ENCODE measurements at places on chromosomes 16 and 17.

- DNase-seq, result no peak
Measured at GRCh38 chr17:49312722-49313121, 49.3 kb downstream of the ZNF652 start.

DNA sequence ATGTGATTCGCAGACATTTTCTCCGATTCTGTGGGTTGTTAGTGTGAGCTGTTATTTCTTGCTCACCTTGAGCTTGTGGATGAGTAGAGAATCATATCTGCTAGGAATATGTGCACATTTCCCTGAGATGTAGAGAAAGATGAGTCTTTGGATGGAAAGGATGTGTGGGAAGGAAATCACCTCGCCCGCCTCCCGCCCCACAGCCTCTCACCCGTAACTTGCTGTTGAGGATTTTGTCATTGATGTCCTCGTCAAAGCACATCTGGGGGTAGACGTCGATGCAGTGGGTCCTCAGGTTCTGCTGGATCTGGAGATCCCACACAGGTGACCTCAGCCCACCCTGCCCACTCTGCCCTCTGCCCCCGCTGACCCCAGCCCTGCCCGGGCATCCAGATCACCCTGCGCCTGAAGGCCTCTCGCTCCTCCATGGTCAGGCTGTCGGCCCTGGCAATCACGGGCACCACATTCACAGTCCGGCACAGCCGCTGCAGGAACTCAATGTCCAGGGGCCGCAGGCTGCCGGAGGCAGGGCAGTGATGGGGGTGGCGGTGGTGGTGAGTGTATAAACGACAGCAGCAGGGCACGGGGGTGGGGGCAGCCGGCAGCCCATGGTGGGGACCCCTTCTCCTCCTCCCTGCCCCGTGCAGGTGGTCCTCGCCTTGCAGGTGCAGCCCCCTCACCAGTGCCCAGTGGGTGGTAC lies 4.7 kb downstream of the SEPTIN12 start:
- no peak for DNase-seq

DNA sequence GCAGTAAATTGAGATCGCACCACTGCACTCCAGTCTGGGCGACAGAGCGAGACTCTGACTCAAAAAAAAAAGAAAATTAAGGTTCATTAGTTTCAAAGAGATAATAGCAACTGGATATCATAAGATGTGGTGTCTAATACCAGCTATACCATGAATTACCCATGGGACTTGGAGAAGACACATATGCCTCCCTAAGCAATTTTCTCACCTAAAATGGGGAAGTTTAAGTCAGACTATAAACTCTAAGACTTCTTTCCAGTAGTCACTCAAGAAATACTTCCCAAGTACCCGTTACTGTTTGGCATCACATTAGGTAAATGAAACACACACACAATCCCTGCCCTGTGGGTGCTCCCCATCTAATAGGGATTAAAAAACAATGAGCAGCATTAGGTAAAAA lies 22.6 kb downstream of the SMURF2 start:
- DNase-seq, result no peak

GRCh38 chr17:64950871-64951270 lies 31.6 kb upstream of the LRRC37A3 start:
- no peak for DNase-seq

DNA sequence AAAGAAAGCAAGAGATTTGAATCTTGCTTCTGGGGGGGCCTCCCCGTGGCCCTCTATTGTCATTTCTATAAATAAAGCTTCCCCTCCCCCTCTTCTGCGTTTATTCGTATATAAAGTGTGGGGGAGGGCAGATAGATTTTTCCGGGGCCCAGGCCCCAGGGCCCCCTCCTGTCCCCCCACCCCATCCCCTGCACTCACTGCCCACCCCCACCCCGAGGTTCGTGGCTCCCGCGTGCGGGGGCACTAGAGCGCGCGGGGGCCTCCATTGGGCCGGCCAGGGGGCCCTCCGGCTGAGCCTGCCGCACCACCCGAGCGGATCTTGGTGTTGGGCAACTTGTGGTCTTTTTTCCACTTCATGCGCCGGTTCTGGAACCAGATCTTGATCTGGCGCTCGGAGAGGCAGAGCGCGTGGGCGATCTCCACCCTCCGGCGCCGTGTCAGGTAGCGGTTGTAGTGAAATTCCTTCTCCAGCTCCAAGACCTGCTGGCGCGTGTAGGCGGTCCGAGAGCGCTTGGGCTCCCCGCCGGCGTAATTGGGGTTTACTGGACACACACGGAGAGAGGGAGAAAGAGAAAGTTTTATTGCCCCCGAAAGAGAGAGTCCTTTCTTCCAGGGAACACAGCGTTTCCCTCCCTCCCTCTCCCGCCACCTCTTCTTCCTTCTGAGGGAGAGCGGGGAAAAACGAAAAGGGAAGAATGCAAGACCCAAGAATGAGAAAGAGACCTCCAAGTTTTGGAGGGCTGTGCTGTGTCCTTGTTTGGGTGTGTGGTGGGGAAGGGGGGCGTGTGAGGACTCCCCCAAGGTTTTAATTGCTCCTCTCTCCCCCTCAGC lies 1.5 kb downstream of the HOXB4 start:
- DNase-seq, result no peak
